ENCODE measurements at places on chromosomes 16 and 17.

GRCh38 chr17:17580662-17581470 is 10.6 kb downstream of the PEMT start:
- DNase-seq, result no peak
- no peaks in the 10 kb centered on the region for H3K36me3 ChIP-seq
- H3K27me3 ChIP-seq, result no peaks in the 10 kb centered on the region

GRCh38 chr17:49553676-49554335 is 21.9 kb upstream of the NXPH3 start:
- no peak for DNase-seq
- peaks cover 13% of the 10 kb centered on the region for H3K4me1 ChIP-seq
- peaks cover 8% of the 10 kb centered on the region for H3K27me3 ChIP-seq
- H3K36me3 ChIP-seq, result no peaks in the 10 kb centered on the region
- H3K4me3 ChIP-seq, result no peak overlapping the region

- no peak for DNase-seq
- H3K27ac ChIP-seq, result no peak overlapping the region
- peaks cover 11% of the 10 kb centered on the region for H3K4me1 ChIP-seq
- no peaks in the 10 kb centered on the region for H3K36me3 ChIP-seq
Measured at GRCh38 chr17:6660805-6661463, 9.4 kb downstream of the C17orf100 start.

DNA sequence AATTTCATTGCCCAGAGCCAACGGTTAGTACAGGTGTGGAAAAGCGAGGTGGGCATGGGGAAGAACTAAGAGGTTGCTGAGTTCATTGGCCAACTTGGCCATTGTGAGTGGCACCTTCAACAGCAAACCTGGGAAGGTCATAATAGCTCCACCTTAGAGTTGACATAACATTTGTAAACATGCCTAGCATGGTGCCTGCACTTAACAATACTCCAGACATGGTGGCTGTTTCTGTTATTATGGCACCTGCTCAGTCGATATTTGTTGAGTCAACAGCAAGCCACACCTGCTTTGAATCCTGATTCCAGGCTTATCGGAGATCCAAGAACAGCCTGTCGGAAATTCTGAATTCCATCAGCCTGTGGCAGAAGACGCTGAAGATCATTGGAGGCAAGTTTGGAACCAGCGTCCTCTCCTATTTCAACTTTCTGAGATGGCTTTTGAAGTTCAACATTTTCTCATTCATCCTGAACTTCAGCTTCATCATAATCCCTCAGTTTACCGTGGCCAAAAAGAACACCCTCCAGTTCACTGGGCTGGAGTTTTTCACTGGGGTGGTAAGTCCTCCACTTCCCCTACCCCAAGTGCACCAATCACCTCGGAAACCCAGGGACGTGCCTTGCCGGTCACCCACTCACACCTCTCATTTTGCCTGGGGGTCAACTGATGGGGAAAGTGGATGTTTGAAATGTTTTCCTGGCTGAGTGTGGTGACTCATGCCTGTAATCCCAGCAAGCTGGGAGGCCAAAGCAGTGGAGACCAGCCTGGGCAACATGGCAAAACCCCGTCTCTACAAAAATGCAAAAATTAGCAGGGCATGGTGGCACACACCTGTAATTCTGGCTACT is 46.0 kb downstream of the TMC5 start:
- H3K4me1 ChIP-seq, result peaks cover 5% of the 10 kb centered on the region
- no peak overlapping the region for H3K4me3 ChIP-seq
- no peak for DNase-seq
- 0 out of 2 replicates have a peak overlapping the region, but pooled peaks have one; percentile 22 for H3K27ac ChIP-seq
- H3K36me3 ChIP-seq, result peaks cover 7% of the 10 kb centered on the region

- peaks cover 23% of the 10 kb centered on the region for H3K27me3 ChIP-seq
- H3K36me3 ChIP-seq, result no peaks in the 10 kb centered on the region
- H3K27ac ChIP-seq, result no peak overlapping the region
- H3K4me1 ChIP-seq, result no peaks in the 10 kb centered on the region
- no peak for DNase-seq
Measured at GRCh38 chr16:58449768-58450167, 50.2 kb upstream of the NDRG4 start.

- H3K27ac ChIP-seq, result no peak overlapping the region
- no peak overlapping the region for H3K4me3 ChIP-seq
- no peaks in the 10 kb centered on the region for H3K36me3 ChIP-seq
- no peak for DNase-seq
Measured at GRCh38 chr17:70102531-70102930, 27.5 kb downstream of the KCNJ16 start.

GRCh38 chr16:71746442-71747046 is 22.0 kb upstream of the PHLPP2 start:
- H3K36me3 ChIP-seq, result peaks cover 50% of the 10 kb centered on the region
- no peak overlapping the region for H3K4me3 ChIP-seq
- H3K27ac ChIP-seq, result no peak overlapping the region
- no peak for DNase-seq

GRCh38 chr16:30352488-30353401 is 2.4 kb downstream of the CD2BP2 start:
- H3K4me1 ChIP-seq, result peaks cover 21% of the 10 kb centered on the region
- no peak for DNase-seq
- H3K36me3 ChIP-seq, result peaks cover 35% of the 10 kb centered on the region
- no peaks in the 10 kb centered on the region for H3K27me3 ChIP-seq
- peak overlapping the region; percentile 48 for H3K4me3 ChIP-seq

DNA sequence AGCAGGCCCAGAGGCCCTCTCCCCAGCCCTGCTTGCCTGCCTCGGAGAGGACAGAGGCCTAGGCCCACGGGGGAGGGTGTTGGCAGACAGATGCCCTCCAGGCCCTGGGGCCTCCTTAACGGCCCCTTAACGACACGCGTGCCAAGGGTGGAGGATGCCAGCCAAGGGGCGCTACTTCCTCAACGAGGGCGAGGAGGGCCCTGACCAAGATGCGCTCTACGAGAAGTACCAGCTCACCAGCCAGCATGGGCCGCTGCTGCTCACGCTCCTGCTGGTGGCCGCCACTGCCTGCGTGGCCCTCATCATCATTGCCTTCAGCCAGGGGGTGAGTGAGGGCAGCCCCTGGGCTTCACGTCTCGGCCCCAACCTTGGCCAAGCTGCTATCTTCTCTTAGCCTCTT is 21.7 kb downstream of the ADCY7 start:
- no peak overlapping the region for H3K27ac ChIP-seq
- no peaks in the 10 kb centered on the region for H3K27me3 ChIP-seq
- no peaks in the 10 kb centered on the region for H3K4me1 ChIP-seq
- H3K4me3 ChIP-seq, result no peak overlapping the region

- H3K27ac ChIP-seq, result no peak overlapping the region
- H3K36me3 ChIP-seq, result peaks cover 16% of the 10 kb centered on the region
- no peak for DNase-seq
- H3K4me1 ChIP-seq, result 0 out of 2 replicates have a peak, but pooled peaks cover 2% of the 10 kb centered on the region
- no peaks in the 10 kb centered on the region for H3K27me3 ChIP-seq
Measured at GRCh38 chr17:50190293-50190602, 11.2 kb downstream of the COL1A1 start.

- H3K27me3 ChIP-seq, result peaks cover 6% of the 10 kb centered on the region
- no peak for DNase-seq
- peak overlapping the region; percentile 56 for H3K4me3 ChIP-seq
- peak overlapping the region; percentile 42 for H3K27ac ChIP-seq
- H3K36me3 ChIP-seq, result peaks cover 15% of the 10 kb centered on the region
- peaks cover 31% of the 10 kb centered on the region for H3K4me1 ChIP-seq
Measured at GRCh38 chr16:66605979-66606751, 1.7 kb downstream of the CMTM3 start.

DNA sequence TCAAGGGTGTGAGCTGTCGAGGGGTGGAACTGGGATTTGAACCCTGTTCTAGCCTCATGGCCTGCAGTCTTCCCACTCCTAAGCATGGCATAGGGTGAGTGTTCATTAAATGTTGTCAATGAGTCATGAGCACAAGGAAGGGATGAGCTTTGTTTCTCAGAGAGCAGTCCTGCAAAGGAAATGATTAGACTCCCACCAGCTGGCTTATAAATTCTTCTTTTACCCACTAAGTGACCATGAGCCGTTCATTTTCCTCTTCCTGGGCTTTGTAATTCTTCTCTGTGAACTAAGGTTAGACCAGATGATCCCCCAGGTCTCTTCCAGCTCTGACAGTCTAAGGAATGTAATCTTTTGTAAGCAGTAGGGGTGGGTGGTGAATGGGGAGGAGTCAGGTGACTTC is 47.9 kb upstream of the HNF1B start:
- peaks cover 3% of the 10 kb centered on the region for H3K36me3 ChIP-seq
- no peak overlapping the region for H3K27ac ChIP-seq
- no peak overlapping the region for H3K4me3 ChIP-seq
- H3K27me3 ChIP-seq, result no peaks in the 10 kb centered on the region
- no peak for DNase-seq
- H3K4me1 ChIP-seq, result peaks cover 10% of the 10 kb centered on the region

- no peaks in the 10 kb centered on the region for H3K36me3 ChIP-seq
- H3K4me1 ChIP-seq, result peaks cover 13% of the 10 kb centered on the region
- no peak overlapping the region for H3K4me3 ChIP-seq
- no peak for DNase-seq
Measured at GRCh38 chr17:3896108-3896967, 3.5 kb upstream of the CAMKK1 start.

DNA sequence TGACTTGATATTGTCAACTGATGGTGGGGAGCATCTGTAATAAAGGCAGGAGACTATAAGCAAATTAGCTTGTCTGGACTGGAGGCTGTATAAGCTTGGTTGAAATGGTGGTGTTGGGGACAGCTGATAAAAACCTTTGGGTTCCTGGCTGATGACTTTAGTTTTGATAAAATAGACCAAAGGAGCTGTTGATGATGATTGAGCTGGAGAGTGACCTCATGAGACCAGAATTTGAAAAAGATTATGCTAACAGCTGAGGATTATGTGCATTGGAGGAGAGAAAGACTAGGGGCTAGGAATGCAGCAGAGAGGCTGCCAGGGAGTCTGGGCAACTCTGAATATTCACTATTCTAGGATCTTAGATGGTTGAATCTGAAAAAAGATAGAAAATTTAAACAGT is 8.7 kb upstream of the CDC27 start:
- H3K4me3 ChIP-seq, result no peak overlapping the region
- H3K4me1 ChIP-seq, result no peaks in the 10 kb centered on the region
- no peaks in the 10 kb centered on the region for H3K36me3 ChIP-seq
- no peak for DNase-seq

DNA sequence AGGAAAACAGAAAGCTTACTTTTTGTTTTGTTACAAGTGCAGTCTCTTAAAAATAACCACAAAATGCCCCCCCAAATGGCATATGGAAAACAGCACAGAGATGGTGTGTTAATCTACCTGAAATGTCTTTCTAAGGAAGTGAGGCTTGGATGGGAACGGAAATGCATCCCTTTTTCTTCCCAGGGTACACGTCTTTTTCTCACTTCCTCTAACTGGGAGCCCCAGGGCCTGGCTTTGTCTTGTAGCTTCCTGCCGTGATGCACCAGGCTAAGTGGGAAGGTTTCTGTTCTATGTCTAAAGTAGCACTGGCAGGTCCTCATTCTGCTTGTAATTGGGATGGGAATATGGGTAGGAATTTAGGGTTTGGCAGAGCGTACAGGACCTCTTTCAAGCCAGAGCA is 52.5 kb upstream of the CACNG3 start:
- peaks cover 30% of the 10 kb centered on the region for H3K4me1 ChIP-seq
- no peak for DNase-seq
- no peak overlapping the region for H3K27ac ChIP-seq
- peaks cover 7% of the 10 kb centered on the region for H3K36me3 ChIP-seq

- peak overlapping the region; percentile 9 for H3K4me3 ChIP-seq
- no peaks in the 10 kb centered on the region for H3K36me3 ChIP-seq
- peaks cover 41% of the 10 kb centered on the region for H3K27me3 ChIP-seq
- no peak overlapping the region for H3K27ac ChIP-seq
Measured at GRCh38 chr17:39628655-39629493, 2.1 kb downstream of the PPP1R1B start.

- H3K36me3 ChIP-seq, result no peaks in the 10 kb centered on the region
- no peak overlapping the region for H3K27ac ChIP-seq
- no peak overlapping the region for H3K4me3 ChIP-seq
- no peaks in the 10 kb centered on the region for H3K27me3 ChIP-seq
Measured at GRCh38 chr16:85250609-85251223, 138.4 kb upstream of the CIBAR2 start.

- no peaks in the 10 kb centered on the region for H3K27me3 ChIP-seq
- no peak for DNase-seq
- H3K27ac ChIP-seq, result no peak overlapping the region
- H3K36me3 ChIP-seq, result no peaks in the 10 kb centered on the region
Measured at GRCh38 chr16:66322174-66322573, 44.3 kb upstream of the CDH5 start.

DNA sequence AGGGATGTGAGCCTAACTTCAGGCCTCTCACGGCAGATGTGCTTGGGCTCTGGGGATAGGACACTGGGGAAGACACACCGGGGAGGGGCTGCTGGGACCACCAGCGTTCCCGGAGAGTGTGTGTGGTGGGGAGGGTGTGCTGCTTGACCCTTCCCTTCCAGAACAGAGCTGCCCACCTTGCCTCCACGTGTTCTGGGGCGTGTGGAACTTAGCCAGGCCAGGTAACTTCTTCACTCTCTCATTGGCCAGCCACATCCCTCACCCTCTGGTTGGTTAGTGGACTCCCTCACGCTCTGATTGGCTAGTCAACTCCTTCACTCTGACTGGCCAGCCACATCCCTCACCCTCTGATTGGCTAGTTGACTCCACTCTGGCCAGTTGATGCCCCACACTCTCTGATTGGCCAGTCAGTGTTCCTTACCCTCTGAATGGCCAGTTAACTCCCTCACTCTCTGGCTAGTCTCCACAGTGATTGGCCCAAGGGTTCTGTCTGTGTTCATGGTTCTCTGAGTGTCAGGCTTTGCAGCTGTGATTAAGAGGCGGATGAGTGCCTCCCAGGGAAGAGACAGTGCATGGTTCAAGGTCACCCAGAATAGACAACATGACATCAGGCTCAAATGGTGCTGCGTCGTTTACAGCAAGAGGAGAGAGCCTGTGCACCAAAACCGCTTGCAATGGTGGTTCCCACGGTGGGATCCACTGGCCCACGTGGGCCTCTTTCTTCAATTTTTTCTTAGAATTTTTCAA is 10.0 kb downstream of the TMEM235 start:
- H3K27me3 ChIP-seq, result no peaks in the 10 kb centered on the region
- DNase-seq, result no peak
- H3K4me1 ChIP-seq, result peaks cover 4% of the 10 kb centered on the region
- H3K4me3 ChIP-seq, result no peak overlapping the region
- peaks cover 3% of the 10 kb centered on the region for H3K36me3 ChIP-seq

- H3K4me3 ChIP-seq, result no peak overlapping the region
- no peak overlapping the region for H3K27ac ChIP-seq
- no peaks in the 10 kb centered on the region for H3K36me3 ChIP-seq
- H3K4me1 ChIP-seq, result peaks cover 14% of the 10 kb centered on the region
- peaks cover 55% of the 10 kb centered on the region for H3K27me3 ChIP-seq
- DNase-seq, result no peak
Measured at GRCh38 chr17:7832431-7832830, 1.6 kb upstream of the KDM6B start.

- no peak overlapping the region for H3K27ac ChIP-seq
- H3K4me1 ChIP-seq, result no peaks in the 10 kb centered on the region
- peaks cover 54% of the 10 kb centered on the region for H3K27me3 ChIP-seq
- no peak for DNase-seq
Measured at GRCh38 chr17:79000396-79001189, 9.0 kb downstream of the CANT1 start.

- no peaks in the 10 kb centered on the region for H3K4me1 ChIP-seq
- no peaks in the 10 kb centered on the region for H3K27me3 ChIP-seq
- H3K27ac ChIP-seq, result no peak overlapping the region
- DNase-seq, result no peak
Measured at GRCh38 chr17:45848868-45849535, 4.3 kb downstream of the SPPL2C start.

- DNase-seq, result no peak
- no peak overlapping the region for H3K4me3 ChIP-seq
- H3K4me1 ChIP-seq, result peaks cover 6% of the 10 kb centered on the region
- no peaks in the 10 kb centered on the region for H3K27me3 ChIP-seq
Measured at GRCh38 chr17:76337413-76337777, 16.3 kb downstream of the PRPSAP1 start.
